ENCODE measurements at places on chromosomes 1 and 21.
A peak's percentile ranks its signal among the peaks of the same experiment; 100 is the strongest.

GRCh38 chr21:40882192-40882915 is 35.4 kb upstream of the DSCAM start:
- DNase-seq = no peak

DNA sequence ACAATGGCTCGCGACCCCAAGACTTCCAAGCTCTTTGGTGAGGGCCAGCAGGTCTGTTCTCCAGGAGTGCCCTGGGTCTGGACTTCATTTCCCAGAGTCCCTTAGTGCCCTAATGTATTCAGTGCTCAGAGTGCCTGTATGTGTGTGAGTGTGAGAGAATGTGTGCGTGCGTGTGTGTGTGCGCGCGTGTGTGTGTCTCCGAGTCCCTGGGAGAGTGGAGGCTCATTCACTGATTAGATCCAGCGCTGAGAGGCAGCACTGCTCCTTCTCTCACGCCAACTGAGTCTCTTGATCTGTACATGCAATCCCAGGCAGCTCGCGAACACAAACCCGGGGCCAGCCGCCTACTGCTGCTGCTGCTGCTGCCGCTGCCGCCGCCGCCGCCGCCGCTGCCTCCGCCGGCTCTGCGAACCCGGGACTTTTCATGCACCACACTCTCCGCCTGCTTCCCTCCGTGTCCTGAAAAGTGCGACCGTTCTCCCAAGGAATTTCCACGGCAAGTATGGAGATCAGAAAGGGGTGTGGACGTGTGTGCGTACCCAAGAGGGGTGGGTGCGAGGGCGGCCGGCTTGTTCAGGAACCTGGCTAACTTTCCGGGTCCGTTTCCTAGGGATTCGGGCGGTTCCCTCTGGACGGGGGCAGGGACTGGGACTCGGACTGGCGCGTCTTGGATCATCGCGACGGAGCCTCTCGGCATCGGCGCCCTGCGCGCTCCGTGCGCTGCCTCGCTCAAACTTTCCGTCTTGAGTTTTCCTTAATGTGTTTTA is at the start of gene RNF220:
Gene RNF220 (plus strand): TSS at position 225 of the 767 bp plus-strand sequence.
- DNase-seq = peak; percentile 34

- DNase-seq = peak; percentile 35
Measured at GRCh38 chr1:194289569-194290266, 1103.3 kb upstream of the B3GALT2 start.

DNA sequence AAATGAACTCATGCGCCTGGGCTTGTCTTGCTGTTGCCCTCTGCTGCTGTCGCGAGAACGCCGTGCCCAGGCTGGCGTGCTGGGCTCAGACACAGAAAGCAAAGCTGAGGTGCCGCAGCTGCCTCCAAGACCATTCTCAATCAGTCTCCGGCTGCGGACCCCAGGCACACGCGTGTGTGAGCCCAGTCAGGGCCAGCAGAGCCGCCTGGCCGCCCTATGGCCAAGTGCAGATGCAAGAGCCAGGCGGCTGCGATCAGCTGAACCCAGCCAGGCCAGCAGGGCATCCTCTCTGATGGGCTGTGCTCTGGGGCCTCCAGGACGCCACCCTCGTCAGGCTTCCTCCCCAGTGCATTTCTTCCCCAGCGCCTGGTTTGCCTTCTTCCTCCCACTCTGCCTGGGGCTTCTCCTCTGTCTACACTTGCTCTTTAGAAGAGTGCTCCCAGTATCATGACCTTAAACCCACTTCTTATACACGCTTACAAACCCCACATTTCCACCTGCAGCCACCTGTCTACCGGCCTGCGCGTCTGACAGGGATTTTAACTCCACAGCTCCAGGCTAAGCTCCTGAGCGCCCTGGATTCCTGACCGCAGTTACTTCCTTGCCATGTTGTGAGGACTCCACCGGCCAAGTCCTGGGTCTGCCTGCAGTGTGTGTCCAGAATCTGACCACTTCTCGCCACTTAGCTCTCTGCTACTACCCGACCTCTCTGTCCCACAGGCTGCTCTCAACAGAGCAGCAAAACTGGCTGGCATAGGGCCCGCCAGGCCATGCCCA is 21.7 kb upstream of the LRRC47 start:
- DNase-seq = no peak

- no peak for DNase-seq
Measured at GRCh38 chr1:247456914-247457639, 827 bp downstream of the OR2B11 start.

DNA sequence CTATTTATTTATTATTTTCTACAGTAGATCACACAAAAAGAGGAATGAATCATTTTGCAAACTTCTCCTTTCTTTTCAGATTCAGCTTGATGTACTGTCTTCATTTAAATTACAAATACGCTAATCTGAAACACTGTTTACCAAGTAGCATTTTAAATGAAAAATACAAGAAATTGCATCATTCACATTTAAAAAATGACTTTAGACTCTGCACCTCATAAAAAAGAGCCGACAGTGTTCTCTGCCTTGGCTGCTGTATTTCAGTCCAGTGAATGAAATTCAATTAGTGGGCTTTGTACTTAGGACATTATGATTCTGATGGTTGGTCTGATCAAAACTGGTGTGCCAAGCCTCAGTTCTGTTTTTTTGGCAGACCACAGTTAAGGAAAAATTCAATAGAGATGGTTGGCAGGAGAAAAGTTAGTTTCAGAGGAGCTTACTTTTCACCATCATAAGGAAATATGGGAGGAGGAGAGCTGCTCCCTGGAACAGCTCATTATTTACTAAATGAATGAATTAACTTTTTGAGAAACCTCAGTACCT is 222.4 kb upstream of the ESRRG start:
- no peak for DNase-seq

- no peak for DNase-seq
Measured at GRCh38 chr1:209207701-209208286, 375.7 kb upstream of the CAMK1G start.

GRCh38 chr21:29287383-29287782 is 11.3 kb upstream of the BACH1 start:
- DNase-seq = no peak

GRCh38 chr1:244802556-244803239 is 32.8 kb upstream of the COX20 start:
- no peak for DNase-seq

DNA sequence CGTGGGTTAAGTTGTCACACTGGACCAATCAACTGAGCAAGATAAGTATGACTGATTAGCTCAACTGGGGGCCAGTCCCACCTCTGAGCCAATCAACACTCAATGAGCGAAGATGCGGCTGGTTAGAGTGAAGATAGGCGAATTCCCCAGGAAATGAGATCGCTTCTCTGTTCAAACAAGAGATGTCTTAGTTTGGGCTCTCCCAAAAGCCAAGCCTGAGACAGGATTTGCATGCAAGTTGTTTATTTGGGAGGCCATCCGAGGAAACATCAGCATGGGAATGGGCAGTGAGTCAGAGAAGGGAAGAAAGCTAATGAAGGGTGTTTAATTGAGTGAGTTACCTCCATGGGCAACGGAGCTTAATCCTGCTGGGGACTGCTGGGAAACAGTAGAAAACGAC is 4.9 kb upstream of the GJB5 start:
- no peak for DNase-seq

GRCh38 chr1:33180226-33180910 is 1.5 kb downstream of the TRIM62 start:
- DNase-seq = no peak

GRCh38 chr1:53545663-53546408 is 86.6 kb downstream of the DMRTB1 start:
- peak; percentile 4 for DNase-seq

DNA sequence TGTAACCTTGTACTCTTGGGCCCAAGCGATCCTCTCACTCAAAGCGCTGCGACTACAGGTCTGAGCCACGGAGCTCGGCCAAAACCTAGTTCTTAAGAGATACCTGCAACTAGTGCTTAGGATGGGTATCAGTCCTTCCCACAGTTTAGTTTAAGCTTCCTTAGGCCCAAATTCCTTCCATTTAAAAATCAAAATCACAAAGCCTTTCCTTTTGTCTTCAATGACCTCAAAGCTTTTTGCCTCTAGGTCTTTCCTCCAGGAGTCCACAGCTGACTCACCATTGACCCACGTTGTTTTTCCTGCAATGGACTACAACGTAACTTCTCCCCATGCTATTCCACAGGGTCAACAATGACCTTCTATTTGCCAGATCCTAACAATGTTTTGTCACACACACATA is 64.0 kb downstream of the APP start:
- no peak for DNase-seq

GRCh38 chr1:27296773-27297291 is 25.1 kb upstream of the TMEM222 start:
- peak; percentile 61 for DNase-seq

DNA sequence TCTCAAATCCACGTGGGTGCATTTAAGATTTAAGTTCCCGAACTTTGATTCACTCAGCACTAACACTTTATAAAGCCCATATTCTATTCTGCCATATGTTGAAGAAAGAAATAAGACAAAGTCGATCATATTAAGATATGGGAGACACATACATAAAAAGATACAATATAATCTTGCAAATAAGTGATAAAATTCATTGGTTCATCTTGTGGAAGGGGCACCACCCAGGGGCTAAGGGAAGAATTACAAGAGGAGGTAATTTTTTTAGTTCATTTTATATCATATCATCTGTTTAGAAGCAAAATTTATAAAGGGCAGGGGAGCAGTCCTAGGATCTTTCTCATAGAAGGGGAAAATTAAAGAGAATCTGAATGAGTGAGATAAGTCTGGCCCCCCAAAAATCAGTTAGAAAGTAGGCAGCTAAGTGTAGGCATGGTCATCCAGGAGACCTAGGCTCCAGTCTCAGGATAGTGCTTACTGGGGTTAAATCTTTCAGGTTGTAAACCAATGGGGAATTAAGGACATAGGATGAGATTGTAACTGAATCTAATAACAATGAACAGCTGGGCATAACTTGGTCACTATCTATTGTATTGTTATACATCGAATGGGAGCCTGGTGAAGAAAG is 124.2 kb upstream of the L1TD1 start:
- no peak for DNase-seq

- DNase-seq = no peak
Measured at GRCh38 chr1:72932025-72932424, 649.7 kb upstream of the NEGR1 start.

DNA sequence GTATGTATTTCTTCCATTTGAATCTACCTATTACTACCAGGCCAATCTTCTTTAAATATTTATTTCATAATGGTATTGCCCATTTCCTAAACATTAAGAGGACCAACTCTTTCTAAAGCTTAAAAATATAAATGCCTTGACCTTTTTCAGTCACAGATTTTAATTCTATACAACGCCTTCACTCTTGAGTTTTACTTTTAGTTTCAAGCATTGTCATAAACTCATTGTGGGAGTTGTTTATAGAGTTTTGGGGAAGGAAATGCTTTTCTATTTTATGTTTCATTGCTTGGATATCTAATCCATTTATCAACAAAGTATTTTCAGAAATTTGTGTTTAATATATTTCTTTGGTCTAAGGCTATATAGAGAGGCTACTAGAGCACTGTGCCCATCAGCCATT is 155.8 kb downstream of the DPYD start:
- no peak for DNase-seq

DNA sequence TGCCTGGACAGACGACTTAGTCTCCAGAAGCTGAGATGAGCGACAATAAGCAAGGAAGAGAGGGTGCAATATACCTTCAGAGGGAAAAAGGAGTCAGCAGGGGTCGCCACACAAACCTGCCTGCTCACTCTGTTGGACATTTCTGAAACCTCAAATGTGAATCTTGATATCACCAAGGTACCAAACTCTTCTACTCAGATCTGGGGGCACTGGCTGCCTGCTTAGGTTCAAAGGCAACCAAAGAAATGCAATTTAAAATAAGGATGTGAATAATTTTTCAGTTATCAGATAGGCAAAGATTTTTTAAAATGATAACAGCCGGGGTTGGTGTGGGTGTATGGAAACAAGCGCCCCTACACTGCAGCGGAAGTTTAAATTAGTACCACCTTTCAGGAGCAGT is 164.2 kb downstream of the HIVEP3 start:
- DNase-seq = no peak

DNA sequence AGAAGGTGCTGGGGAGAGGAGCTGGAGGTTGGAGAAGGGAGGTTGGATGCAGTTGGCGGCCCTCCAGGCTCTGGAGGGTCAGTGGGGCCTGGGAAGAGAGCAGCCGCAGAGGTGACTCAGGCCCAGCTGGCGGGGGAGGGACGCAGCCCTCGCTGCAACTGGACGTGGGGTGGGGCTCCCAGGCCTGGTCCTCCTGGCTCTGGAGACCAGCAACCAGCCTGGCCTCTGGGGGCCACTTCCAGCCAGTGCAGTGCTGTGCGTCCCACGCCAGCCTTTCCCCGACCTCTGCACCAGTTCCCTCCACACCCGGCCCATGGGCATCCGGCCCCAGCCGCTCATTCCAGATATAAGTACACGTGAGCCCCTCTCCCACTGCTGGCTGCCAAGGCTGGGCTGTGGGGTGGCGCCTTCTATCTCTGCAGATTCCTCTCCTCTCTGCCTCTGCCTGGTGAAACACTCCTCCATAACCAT is 38.0 kb upstream of the COL18A1 start:
- no peak for DNase-seq

DNA sequence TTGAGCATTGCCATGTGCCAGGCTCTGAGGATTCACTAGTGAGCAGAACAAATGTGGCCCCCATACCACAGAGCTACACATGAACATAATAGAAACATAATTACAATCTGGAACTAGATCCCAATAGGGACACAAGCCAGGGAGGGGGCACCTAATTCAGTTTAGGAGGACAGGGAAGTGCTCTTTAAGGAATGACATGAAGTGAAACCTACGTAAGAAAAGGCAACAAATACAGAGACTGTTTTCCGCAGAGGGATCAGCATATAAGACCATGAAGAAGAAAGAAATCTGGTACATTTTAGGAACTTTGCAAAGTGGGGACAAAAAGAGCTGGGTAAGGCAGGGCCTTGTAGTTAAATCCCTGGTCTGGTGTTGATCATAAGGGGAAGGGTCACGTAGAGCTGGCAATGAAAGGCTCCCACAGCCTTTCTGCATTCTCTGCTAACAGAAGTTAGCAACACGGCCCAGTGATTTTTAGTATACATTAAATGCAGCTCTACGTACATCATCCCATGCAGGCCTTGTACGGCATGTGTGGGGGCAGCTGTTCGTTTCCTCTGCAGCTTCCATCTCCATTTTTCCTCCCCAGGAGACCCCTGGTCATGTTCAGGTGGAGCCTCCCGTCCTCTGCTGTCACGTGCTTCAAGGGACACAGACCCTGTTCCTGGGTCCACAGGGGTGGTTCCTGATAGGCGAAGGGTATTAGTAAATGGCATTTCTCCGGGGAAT is 26.8 kb upstream of the SLC30A1 start:
- DNase-seq = no peak

DNA sequence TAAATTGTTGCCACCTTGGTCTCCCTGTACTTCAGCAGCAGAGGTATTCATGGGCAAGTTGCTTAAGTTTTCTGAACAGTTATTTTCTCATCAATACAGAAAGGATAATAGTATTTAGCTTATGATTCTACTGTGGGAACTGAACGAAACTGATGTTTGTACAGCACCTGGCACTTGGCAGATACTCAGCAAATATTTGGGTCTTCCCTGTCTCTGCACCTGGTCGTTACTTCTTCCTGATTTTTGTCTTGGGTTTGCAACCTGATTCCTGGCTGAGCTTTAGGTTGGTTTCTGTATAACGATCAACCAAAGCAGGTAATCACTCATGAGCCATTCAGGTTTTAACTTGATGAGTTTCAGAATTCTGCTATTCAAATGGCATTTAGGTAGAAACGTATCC is 490.6 kb downstream of the KIF26B start:
- no peak for DNase-seq

All from activated B cell treated with CpG ODN at 0.5 μM for 24 hours (primary cell).